GM18507 (cell line): ENCODE measurements at places on chromosomes 7 and 10.

DNA sequence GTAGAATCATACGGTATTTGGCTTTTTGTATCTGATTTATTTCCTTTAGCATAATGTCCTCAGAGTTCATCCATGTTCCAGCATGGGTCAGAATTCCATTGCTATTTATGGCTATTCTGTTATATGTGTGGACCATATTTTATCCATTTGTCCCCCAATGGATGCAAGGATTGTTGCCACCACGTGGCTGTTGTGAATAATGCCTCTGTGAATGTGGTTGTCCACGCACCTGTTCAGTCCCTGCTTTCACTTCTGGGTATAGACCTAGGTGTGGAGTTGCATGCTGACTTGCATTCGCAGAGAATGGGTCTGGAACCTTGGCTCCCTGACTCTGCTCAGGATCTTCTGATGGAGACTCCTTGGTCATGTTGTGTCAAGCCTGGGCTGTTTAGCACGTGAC, 199.9 kb downstream of the CAMK1D start:
- DNase-seq: no peak

DNA sequence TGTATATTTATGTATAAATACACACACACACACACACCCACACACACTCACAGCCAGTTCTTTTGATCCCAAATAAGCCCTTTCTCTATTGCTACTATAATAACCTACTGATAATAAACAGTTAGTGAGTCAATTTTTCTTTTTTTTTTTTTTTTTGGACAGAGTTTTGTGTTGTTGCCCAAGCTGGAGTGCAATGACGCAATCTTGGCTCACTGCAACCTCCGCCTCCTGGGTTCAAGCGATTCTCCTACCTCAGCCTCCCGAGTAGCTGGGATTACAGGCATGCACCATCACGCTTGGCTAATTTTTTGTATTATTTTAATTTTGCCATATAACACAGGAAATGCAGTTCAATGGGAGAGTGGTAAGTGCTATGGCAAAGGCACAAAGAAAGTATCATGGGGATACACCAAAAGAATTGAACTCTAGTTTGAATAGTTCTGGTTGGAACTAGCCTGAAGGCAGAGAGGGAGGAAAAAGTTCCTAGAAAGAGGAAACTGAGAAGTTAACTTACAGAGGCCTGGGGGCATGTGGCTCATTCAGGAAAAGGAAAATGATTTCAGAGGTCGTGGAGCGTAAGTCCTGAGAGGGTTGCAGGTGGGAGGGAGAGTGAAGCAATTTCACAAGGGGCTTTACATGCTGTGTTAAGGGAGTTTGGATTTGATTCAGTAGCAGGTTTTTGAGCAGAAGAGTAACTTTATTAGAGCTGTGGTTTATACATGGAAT, 44.4 kb upstream of the JCAD start:
- no peak for DNase-seq

GRCh38 chr7:47031786-47032535, 550.0 kb downstream of the TNS3 start:
- DNase-seq: no peak

DNA sequence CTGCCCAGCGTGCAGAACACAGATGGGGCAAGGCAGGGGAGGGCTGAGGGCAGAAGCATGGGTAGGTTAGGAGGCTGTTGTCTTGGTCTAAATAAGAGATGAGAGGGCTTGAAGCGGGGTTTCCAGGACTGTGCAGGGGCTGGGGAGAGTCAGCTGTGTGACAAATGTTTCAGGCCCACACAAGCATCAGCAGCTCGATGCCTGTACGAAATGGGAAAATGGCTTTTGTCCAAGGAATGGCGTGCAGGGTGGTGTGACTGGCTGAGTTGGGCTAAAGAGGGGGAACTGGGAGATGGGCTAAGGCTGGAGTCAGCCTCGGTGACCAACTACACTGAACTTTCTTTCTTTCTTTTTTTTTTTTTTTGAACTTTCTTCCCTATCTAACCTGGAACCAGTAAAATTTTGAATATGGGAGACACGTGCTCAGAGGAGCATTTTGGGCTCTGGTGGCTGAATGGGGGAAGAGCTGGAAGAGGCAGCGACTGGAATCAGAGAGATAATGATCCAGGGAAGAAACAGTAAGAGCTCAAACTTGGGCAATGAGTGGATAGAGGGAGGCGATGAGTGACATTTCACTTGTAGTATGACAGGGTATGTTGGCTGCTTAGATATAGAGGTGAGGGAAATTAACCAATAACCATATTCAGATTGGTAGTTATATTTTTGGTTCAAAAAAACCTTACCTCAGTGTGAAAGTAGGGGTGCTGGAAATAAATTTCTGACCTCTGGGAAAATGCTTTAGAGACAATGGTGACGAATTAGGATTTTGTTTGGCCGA, 10.2 kb upstream of the EPHA1 start:
- no peak for DNase-seq

- DNase-seq: no peak
Observed at GRCh38 chr10:36188080-36188453, 546.0 kb upstream of the FZD8 start.

GRCh38 chr7:79515358-79515757, 61.9 kb upstream of the MAGI2 start:
- no peak for DNase-seq

DNA sequence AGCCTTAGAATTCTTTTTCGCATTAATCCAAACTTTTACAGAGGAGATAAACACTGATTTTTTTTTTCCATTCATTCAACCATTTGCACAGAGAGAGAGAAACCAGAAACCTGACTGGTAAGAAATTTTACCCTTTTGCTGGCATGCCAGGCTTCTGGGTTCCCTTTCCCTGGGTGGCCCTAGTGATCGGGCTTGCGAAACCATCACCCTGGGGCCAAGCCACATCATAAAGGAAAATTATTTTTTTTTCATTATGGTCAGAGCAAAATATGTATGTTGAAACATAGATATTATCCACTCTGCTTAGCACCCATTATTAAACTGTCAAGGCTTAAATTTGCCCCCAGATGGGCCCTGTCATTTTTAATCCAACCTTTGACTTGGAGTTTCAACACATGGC, 55.4 kb upstream of the INHBA start:
- DNase-seq: no peak

- no peak for DNase-seq
Observed at GRCh38 chr7:107253599-107253998, 84.8 kb downstream of the HBP1 start.

GRCh38 chr10:70162892-70163201, 7.5 kb downstream of the SAR1A start:
- DNase-seq: peak; percentile 58

DNA sequence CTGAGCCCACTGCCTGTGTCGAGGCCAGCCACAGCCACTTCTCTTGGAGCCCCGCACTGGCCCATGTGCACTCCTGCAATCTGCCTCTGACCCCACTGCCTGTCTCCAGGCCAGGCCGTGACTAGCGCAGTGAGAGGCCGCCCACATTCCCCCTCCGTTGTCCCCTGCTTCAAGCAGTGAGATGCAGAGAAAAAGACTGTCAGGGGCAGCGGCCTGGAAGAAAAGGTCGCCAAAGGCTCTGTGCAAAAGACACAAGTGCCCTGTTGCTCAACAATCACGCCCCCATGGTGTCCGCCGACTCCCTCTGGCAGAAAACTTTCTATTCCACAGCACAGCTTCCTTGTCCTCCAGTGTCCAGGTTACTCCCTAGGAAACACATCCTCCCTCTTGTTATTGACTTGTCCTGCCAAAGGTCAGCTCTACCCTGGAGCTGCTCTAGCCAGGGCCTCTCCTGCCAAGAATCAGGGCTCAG, 9.9 kb downstream of the FAM131B start:
- DNase-seq: no peak

DNA sequence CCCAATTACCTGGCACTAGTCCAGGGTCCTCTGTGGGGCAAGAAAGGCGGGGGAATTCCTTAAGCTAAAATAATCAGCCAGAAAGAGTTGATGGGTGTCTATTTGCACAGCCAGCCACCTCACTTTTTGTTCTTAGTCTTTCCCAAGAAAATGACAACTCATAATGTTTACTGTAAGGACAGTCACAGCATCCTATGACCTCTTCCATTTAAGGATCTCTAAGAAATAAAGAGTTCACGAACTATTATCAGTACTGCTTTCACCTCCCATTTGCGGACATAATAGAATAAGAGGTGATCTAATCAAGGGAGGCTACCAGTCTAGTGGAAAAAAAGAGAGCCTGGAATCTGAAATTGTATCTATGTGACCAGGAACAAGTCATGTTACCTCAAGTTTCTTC, 72.4 kb upstream of the LRRC17 start:
- no peak for DNase-seq

DNA sequence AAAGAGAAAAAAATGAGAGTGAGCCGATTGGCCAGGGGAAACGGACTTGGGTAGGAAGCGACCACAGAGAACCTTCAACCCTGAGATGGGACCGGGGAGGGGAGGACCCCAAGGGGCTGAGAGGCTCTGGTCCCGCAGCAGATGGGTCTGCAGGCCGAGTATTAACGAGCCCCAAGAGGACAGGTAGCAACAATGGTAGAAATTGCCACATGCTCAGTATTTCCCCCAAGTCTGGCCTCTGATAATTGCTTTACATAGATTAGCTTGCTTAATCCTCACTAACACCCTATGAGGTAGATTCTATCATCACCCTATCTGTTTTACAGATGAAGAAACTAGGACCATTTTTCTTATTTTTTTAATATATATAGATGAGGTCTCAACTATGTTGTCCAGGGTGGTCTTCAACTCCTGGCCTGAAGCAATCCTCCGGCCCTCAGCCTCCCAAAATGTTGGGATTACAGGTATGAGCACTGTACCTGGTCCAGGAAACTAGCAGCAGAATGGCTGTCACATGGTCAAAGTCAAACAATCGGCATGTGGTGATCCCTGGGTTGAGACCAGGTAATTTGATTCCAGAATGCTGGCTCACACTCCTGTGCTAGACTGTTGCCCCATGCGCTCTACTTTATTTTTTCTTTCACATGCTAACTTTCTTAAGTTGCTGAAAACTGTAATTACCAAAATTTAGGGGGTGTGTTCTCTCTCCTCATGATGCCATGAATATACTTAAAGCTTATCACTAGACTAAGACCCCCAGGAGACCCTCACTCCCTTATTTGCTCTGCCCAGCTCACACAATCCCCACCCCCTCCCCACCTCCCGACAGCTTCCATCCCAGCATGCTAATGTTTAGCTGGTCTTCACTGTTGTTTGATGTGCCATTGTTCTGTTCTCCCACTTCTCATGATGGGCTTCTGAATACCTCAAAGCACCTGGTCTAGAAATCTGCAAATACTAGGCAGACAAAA, 67.9 kb upstream of the AFAP1L2 start:
- no peak for DNase-seq

DNA sequence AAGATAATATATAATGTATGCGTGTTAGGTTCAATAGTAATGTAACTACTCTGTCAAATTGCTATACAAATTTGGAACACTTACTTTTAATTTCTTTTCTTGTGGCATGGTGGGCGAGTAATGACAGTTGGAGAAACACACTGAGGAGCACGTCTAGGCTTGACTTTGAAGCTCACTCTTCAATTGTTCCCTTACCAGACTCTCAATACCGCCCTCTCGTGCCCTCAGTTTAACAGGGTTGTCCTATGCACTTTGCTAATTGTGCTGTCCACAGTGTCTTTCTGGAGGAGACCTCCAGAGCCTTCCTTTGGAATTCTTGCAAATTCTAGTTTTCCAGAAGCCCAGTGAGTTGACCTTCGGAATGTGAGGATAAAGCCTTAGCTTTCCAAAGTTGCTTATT, 107.2 kb upstream of the RELN start:
- DNase-seq: no peak

- DNase-seq: no peak
Observed at GRCh38 chr7:50142425-50143017, 49.5 kb upstream of the ZPBP start.

- no peak for DNase-seq
Observed at GRCh38 chr10:131882151-131882550, 18.7 kb upstream of the PPP2R2D start.

DNA sequence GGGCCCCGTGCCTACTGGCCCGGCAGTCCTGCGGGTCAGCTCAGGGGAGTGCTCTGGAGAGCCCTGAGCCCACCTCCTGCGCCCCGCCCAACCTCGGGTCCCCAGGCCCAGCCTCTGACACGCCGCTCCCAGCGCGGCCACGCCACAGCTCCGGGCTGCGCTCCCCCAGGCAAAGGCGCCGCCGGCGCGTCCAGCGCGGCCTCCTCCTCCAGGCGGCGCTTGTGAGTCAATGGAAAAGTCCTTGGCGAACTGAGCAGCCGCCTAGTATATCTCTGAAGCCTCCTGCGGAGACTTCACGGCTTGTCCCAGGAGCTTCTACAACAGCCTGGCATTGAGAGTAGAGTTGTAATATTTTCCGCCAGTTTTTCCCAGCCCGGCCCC, 29.5 kb upstream of the BMS1 start:
- DNase-seq: no peak

DNA sequence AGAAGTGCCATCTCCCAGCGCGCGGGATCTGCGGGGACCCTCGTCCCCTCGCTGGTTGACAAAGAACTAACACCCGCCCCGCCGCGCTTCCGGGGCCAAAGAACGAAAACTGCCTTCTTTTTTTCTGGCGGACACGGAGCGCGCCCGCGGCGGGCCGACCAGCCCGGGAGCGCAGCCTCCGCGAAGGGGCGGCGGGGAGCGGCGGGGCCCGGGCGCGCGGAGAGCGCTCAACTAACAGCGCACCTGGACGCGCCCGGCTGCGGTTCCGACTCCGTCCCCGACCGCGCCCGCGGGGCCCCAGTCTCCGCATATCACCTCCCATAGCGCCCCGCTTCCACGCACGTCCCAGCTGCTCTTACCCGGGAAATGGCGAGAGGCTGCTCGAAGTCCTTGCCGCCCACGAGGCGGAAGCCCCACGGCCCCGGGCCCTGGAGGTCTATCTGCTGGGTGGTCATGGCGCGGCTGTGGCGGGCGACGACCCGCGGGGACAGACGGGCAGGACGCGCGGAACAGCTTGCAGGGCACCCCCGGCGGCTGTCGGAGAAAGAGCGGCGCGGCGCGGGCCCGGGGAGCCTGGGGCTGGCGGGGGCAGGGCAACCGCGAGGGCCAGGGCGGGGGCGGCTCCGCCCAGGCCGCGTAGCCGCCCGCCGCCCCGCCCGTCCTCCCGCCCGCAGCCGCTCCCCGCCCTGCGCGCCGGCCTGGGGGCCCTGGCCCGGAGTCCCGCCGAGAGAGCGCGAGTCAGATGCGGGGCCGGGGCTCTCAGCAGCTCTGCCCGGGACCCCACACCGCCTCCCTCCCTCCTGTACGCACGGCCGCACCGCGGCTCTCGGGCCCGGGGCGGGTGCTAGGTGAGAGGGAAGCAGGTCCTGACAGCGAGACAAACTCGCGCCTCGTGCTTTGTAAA, at the start of gene PDLIM1:
TSS of gene PDLIM1 (minus strand) at position 543 of the 904 bp plus-strand sequence. CDS start at position 455, 88 bp downstream.
- peak; percentile 57 for DNase-seq

- DNase-seq: no peak
Observed at GRCh38 chr7:1123715-1124114, 35.8 kb downstream of the GPER1 start.

GRCh38 chr7:135441791-135442190, 68.1 kb downstream of the CNOT4 start:
- DNase-seq: no peak

- DNase-seq: no peak
Observed at GRCh38 chr10:108598320-108598695, 1325.0 kb downstream of the XPNPEP1 start.

DNA sequence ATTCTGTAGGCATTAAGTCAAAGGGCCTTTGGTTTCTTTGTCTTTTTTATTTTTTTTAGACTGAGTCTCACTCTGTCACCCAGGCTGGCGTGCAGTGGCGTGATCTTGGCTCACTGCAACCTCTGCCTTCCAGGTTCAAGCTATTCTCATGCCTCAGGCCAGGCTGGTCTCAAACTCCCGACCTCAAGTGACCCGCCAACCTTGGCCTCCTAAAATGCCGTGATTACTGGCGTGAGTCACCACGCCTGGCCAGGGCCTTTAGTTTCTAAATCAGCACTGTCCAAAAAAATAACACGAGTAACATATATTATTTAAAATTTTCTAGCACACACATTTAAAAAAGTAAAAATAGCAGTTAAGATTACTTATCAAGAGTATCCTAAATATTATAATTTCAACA, 11.1 kb upstream of the ACSL5 start:
- DNase-seq: no peak
